ENCODE measurements at places on chromosomes 11 and 22. TPM values are rescaled to one million over a fixed set of nuclear protein-coding genes. Genes with fewer than 3 reads are reported as not detected.

DNA sequence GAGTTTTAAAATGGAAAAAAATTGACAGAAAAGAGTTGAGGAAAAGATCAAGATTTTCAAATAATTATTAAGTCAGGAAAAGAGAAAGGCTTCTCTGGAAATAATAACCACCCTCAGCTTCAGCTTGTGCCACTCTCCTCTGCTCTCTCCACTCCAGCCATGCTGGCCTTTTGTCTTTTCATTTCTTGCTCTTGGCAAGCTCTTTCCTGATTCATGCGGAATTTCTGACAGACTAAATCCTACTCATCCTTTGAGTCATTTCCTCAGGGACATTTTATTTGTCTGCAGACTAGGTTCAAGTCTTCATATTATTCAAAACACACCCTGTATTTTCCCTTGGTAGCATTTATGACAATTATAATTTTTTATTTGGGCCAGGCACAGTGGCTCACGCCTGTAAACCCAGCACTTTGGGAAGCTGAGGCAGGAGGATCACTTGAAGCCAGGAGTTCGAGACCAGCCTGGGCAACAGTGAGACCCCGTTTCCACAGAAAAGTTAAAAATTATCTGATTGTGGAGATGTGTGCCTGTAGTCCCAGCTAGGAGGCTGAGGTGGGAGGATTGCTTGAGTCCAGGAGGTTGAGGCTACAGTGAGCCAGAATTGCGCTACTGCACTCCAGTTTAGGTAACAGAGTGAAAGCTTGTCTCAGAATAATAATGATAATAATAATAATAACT is 7.8 kb upstream of the P4HA3 start:
- peaks cover 12% of the 10 kb centered on the region for H3K4me1 ChIP-seq
- no peaks in the 10 kb centered on the region for H3K36me3 ChIP-seq
- DNase-seq, result no peak

- no peak overlapping the region for H3K4me3 ChIP-seq
- no peak for DNase-seq
- H3K4me1 ChIP-seq, result no peaks in the 10 kb centered on the region
- no peak overlapping the region for H3K27ac ChIP-seq
Observed at GRCh38 chr11:115208808-115209259, 295.4 kb downstream of the CADM1 start.

DNA sequence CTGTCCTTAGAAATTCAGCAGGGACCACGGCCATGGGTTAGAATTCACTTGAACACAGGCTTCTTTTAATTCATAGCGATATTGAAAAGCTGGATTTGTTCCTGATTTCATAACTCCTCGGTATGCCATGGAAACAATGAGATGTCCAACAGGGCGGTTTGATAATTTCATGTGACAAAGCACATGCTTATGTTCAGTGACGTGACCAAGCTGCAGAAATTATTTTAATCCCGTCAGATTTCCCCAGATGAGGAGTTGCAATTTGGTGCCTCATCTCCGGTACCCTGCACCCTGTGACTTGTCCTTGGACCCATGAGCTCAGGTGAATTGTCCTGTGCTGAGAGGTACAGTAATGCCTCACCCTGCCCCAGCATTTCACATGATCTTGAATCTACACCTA is 81.7 kb downstream of the C11orf91 start:
- no peaks in the 10 kb centered on the region for H3K4me1 ChIP-seq
- DNase-seq, result no peak
- no peaks in the 10 kb centered on the region for H3K36me3 ChIP-seq
- H3K4me3 ChIP-seq, result no peak overlapping the region
- H3K27me3 ChIP-seq, result peaks cover 7% of the 10 kb centered on the region

- no peak overlapping the region for H3K4me3 ChIP-seq
- no peak overlapping the region for H3K27ac ChIP-seq
- H3K4me1 ChIP-seq, result no peaks in the 10 kb centered on the region
- DNase-seq, result no peak
- peaks cover 31% of the 10 kb centered on the region for H3K36me3 ChIP-seq
Observed at GRCh38 chr11:113806406-113806805, 26.8 kb downstream of the CLDN25 start.

GRCh38 chr22:36467946-36468345 is 13.5 kb downstream of the TXN2 start:
- H3K4me1 ChIP-seq, result peaks cover 80% of the 10 kb centered on the region
- DNase-seq, result no peak
- H3K36me3 ChIP-seq, result peaks cover 8% of the 10 kb centered on the region
- H3K27me3 ChIP-seq, result no peaks in the 10 kb centered on the region
- no peak overlapping the region for H3K4me3 ChIP-seq

- peaks cover 41% of the 10 kb centered on the region for H3K4me1 ChIP-seq
- no peak overlapping the region for H3K27ac ChIP-seq
- no peak for DNase-seq
- H3K27me3 ChIP-seq, result no peaks in the 10 kb centered on the region
Observed at GRCh38 chr11:61445516-61445915, 15.6 kb downstream of the SDHAF2 start.

DNA sequence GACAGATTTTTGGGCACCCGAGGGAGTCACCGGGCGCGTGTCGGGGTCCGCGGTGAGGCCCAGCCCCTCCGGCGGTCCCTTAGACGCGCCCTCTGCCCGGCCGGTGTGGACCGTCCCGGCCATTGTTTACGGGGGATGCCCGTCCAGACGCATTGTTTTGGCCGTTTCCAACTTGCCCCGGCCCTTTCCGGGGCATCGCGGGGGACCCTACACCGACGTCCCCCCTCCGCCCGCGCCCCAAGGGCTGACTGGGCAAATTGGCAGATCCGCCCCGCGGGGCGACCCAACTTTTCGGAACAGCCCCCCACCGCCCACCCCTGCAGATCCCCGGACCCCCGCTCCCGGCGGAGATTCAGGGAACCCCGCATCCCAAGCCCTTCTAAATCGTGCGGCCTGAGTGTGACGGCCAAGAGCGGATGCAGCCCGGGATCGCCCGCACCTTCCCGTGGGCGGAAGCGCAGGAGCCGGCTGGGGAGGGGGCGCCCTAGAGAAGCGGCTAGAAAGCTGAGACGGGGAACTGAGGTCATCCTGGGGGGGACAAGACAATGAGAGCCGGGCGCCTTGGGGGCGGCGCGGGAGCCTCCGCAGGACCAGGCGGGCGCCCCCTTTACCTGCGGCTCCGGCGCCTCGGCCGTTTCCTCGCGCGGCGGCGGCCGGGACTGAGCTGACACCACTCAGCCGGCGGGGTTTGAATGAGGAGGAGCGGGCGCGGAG is 17.1 kb upstream of the CCT8L2 start:
- H3K4me1 ChIP-seq, result no peaks in the 10 kb centered on the region
- DNase-seq, result peak; percentile 6
- peak overlapping the region; percentile 32 for H3K4me3 ChIP-seq
- H3K27me3 ChIP-seq, result peaks cover 17% of the 10 kb centered on the region
- H3K27ac ChIP-seq, result no peak overlapping the region

GRCh38 chr22:35563211-35563610 is 22.6 kb downstream of the RASD2 start:
- H3K36me3 ChIP-seq, result no peaks in the 10 kb centered on the region
- DNase-seq, result no peak
- no peak overlapping the region for H3K27ac ChIP-seq
- no peaks in the 10 kb centered on the region for H3K27me3 ChIP-seq
- H3K4me3 ChIP-seq, result no peak overlapping the region

GRCh38 chr11:119615003-119615881 is 113.8 kb downstream of the NECTIN1 start:
- no peak overlapping the region for H3K4me3 ChIP-seq
- no peak overlapping the region for H3K27ac ChIP-seq
- no peak for DNase-seq
- no peaks in the 10 kb centered on the region for H3K36me3 ChIP-seq

DNA sequence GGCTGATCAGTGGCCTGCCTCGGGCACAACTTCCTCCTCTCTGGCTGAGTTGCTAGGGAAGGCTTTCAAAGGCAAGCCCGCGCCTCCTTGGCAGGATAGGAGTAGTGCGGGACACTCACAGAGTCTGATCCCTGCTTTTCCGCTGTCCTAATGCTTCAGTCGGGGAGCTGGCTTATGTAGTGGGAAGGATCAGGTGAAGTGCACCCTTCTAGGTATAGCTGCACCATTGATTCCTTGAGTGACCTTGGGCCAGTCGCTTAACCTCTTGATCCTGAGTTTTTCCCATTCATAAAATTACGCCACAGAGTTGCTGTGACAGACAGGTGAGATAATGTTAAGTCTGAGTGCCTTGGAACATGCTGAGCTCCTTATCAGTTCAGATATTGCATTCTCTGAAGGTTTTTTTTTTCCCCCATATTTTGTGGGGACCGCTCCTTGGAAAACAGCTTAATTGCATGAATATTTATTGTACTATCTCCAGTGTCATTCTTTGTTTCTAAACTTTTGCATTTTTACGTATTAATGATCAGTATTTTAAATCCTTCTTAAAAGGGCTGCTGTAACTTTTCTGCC is 961 bp downstream of the IPO7 start:
- H3K27me3 ChIP-seq, result no peaks in the 10 kb centered on the region
- peaks cover 36% of the 10 kb centered on the region for H3K4me1 ChIP-seq

GRCh38 chr11:57073128-57073527 is 84.4 kb downstream of the OR5AK2 start:
- H3K27me3 ChIP-seq, result no peaks in the 10 kb centered on the region
- no peak for DNase-seq
- no peaks in the 10 kb centered on the region for H3K4me1 ChIP-seq
- no peaks in the 10 kb centered on the region for H3K36me3 ChIP-seq
- no peak overlapping the region for H3K4me3 ChIP-seq

DNA sequence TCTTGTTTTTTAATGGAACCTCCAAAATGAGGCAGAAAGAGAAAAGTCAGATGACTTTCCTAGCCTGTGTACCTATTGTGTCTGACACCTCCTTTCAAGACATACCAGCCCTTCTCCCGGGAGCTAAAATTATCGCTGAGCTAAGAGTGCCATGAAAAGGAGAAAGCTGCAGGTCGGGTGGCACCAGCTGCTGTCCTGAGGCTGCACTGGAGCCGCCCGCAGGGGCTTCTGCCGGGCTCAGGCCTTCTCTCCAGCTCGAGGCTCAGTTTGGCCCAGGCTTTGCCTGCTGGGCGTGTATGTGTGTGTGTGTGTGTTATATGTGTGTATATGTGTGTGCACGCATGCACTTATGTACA is 27.7 kb upstream of the RAB1B start:
- DNase-seq, result no peak
- peaks cover 99% of the 10 kb centered on the region for H3K36me3 ChIP-seq
- H3K27ac ChIP-seq, result no peak overlapping the region
- H3K4me1 ChIP-seq, result no peaks in the 10 kb centered on the region
- no peak overlapping the region for H3K4me3 ChIP-seq

- H3K4me1 ChIP-seq, result no peaks in the 10 kb centered on the region
- H3K4me3 ChIP-seq, result no peak overlapping the region
- no peak overlapping the region for H3K27ac ChIP-seq
Observed at GRCh38 chr22:50225200-50225969, 19.4 kb downstream of the TUBGCP6 start.

DNA sequence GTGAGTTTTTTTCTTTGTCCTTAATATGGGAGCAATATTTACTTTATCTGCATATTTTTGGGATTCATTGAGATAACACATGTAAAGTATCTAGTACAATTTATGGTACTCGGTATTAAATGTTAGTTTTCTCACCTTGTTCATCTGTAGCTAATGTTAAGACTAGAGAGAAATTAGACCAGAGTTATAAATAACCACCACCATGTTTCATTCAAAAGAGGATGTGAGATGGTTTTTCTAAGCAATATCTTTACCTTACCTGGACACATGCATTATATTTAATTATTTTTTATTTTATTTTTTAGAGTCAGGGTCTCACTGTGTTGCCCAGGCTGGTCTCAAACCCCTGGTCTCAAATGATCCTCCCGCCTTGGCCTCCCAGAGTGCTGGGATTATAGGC is 18.4 kb downstream of the ARHGAP42 start:
- DNase-seq, result no peak
- no peaks in the 10 kb centered on the region for H3K4me1 ChIP-seq
- no peak overlapping the region for H3K4me3 ChIP-seq
- no peak overlapping the region for H3K27ac ChIP-seq
- H3K36me3 ChIP-seq, result peaks cover 11% of the 10 kb centered on the region

DNA sequence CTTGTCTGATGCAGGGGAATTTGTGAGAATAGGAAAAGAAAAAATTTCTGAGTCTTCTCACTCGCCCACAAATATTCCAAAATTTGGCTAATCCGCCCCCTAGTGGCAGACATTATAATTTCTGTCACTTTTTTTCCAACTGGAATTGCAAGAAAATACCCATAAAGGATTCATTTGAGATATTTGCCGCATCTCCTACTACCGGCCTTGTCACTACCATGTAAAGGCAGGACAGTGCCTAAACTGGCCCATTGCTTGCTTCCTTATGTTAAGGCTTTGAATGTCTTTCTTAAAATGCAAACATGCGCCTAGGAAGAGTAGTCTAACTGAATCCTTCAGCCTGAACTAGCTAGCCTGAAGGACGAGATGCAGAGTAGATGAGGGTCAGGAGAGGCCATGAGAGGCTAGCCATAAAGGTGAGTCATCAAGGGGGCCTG is 9.3 kb upstream of the CEP295 start:
- H3K27me3 ChIP-seq, result no peaks in the 10 kb centered on the region
- DNase-seq, result peak; percentile 65
- no peak overlapping the region for H3K4me3 ChIP-seq
- H3K36me3 ChIP-seq, result no peaks in the 10 kb centered on the region
- H3K4me1 ChIP-seq, result no peaks in the 10 kb centered on the region
- H3K27ac ChIP-seq, result no peak overlapping the region

- no peaks in the 10 kb centered on the region for H3K36me3 ChIP-seq
- no peak for DNase-seq
- no peak overlapping the region for H3K4me3 ChIP-seq
- no peaks in the 10 kb centered on the region for H3K4me1 ChIP-seq
- H3K27ac ChIP-seq, result no peak overlapping the region
Observed at GRCh38 chr22:17217179-17217578, 2.1 kb downstream of the ADA2 start.

DNA sequence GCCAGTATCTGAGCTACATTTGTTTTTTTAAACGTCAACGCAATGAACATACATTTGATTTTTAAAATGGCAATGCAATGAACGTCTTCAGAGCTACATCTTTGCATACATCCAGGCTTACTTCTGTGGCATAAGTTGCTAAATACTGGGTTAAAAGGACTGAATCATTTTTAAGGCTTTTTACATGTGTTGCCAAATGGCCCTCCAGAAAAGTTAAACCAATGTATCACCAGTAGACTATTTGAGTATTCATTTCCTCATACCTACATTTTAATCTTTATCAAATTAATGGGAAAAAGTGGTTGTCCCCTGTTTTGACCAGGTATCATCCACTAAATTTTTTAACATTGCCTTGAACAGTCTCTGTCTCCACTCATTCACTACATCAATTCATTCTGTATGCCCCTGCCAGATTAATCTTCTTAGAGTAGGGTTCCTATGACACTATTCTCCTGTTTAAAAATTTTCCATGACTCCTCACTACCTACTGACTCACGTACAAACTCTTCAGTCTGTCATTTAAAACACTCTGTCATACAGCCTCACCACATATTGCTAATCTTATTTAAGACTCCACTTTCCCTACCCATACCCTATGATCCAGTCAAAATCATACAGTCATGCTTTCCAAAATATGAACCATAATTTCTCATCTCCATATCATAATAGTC is 12.4 kb upstream of the PRRG4 start:
- no peak overlapping the region for H3K4me3 ChIP-seq
- no peak overlapping the region for H3K27ac ChIP-seq
- no peaks in the 10 kb centered on the region for H3K4me1 ChIP-seq
- no peaks in the 10 kb centered on the region for H3K27me3 ChIP-seq

GRCh38 chr11:40998920-40999319 is 460.5 kb downstream of the LRRC4C start:
- DNase-seq, result no peak
- H3K27me3 ChIP-seq, result no peaks in the 10 kb centered on the region
- no peaks in the 10 kb centered on the region for H3K36me3 ChIP-seq
- no peaks in the 10 kb centered on the region for H3K4me1 ChIP-seq

The ARHGAP32 gene
- 4.6 TPM for polyA plus RNA-seq

The STIM1 gene
- 8.7 TPM for polyA plus RNA-seq

The PTPN5 gene
- polyA plus RNA-seq, result 0.19 TPM

The PTDSS2 gene
- polyA plus RNA-seq, result 24.3 TPM

The DEUP1 gene
- polyA plus RNA-seq, result not detected

The MALAT1 gene
- polyA plus RNA-seq, result 124 TPM

Data from stomach (tissue), 19 donors.